ENCODE measurements at places on chromosomes 11 and 22.

GRCh38 chr11:111412293-111412692, 33.2 kb upstream of the POU2AF1 start:
- no peak for DNase-seq

- DNase-seq = no peak
Measured at GRCh38 chr11:93113824-93114223, 84.0 kb downstream of the SLC36A4 start.

- no peak for DNase-seq
Measured at GRCh38 chr11:106231591-106231990, 154.1 kb downstream of the AASDHPPT start.

DNA sequence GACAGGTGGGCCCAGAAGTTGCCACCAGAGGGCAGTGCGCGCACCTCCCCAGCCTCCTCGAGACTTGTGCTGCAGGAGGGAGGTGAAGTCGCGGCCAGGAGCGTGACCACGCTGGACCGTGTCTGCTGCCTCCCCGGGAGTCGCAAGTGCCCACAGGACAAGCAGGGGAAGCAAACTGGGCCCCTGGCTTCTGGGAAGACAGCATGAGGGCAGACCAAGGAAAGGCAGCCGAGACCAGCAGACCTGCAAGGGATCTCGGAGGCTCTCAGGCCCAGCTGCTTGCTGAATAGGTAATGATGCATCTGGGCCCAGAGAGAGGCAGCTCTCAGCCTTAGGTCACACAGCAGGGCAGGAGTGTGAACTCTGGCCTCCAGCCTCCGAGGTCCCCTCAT, 17.0 kb upstream of the IL2RB start:
- peak; percentile 91 for DNase-seq

GRCh38 chr11:61761440-61762222, 9.2 kb downstream of the MYRF start:
- DNase-seq = no peak

DNA sequence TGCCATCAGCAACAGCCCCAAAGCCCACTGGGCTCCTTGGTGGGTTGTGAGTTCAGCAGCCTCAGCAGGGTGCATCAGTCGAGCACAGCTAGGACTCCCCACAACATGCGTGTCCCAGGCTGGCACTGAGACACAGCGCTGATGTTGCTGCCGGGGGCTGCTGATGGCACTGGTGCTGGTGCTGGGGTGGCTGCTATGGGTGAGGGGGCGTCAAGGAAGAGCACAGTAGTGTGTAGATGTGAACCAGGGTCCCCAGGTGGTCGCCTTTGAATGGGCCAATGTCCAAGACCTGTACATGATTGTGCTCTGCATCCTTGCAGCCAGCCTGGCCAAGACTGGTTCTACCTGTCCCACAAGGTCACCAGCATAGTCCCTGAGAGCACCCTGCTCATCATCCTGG, 121.3 kb upstream of the SERPIND1 start:
- no peak for DNase-seq

- DNase-seq = no peak
Measured at GRCh38 chr11:12695873-12696272, 21.7 kb downstream of the TEAD1 start.

DNA sequence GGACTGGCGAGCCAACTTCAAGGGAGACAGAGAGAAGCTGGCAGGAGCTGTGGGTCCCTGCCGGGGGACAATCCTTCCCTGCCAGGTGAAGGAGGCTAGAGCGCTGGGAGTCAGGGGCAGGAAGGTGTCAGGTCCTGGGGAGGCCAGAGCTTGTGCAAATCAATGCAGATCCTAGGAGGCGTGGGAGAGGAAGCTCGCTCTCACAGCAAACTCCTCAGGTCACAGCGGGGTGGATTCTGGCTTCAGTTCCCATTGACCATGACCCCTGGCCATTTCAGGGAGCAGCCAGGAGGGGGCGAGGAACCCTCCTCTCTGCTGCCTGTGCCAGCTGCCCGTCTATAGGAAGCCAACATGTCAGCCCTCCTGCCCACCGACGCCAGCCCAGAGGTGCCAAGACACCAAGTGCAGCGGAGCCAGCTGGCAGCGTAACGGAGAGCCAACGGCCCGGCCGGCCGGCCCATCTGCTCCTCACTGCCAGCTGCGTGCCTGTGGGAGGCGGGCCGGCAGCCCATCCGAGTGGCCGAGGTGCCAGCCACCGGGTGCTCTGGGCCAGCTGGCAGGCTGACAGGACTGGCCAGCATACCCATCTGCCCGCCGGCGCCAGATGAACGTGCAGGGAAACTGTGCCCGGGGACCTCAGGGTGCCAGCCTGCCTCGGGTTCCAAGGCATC, 374.8 kb downstream of the MIAT start:
- peak; percentile 73 for DNase-seq

Measured in eye (tissue), 1 donor.